ENCODE measurements at places on chromosomes 3 and 15.

DNA sequence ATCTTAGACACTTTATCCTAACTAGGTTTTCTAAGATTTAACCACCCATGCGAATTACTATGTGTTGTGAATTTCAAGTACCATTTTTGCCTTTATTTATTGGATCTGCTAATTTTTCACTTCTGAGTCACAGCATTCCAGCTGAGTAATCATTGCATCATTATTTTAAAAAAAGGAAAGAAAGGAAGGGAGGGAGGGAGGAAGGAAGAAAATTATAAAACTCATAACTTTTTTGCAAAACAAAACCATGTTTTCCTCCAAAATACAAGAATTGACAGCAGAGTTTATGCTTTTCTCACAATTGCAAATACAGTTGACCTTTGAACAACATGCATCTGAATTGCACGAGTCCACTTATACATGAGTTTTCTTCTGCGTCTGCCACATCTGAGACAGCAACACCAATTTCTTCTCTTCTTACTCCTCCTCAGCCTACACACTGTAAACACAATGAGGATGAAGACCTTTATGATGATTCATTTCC, 651.4 kb upstream of the NECTIN3 start:
- no peak for DNase-seq

DNA sequence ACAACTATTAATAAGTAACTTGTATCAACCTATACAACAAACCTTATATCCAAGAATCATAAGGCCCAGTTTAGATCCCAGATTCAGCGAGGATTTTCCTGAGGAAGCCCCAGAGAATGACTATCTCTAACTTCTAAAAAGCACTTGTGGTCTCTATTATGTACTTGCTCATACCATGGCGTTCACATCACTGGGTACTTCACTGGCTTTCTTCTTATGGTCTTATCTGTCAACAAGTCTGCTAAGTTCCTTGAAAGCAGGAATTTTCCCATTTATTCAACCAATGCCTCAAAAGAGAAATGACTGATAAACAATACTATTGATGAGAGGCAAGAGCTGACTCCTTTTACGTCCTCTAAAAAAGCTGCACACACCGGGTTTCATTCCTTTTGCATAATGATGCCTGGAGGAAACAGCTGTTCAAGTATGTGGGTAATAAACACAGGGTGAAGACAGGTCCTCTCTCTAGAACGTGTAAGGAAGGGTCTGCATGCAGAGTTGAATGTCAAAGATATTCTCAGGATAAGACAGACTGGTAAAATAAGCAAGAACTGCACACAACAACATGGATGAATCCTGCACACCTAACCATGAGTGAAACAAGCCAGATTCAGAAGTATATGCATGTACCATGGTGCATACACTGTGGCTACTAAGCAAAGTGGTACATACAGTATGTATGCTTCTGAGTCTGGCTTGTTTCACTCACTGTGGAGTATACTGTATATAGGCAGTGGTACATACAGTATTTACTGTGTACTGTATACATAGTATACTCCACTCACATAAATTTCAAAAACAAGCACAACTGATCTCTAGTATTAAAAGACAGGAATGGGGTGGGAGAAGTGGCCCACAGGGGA, 408.7 kb downstream of the SHQ1 start:
- no peak for DNase-seq

DNA sequence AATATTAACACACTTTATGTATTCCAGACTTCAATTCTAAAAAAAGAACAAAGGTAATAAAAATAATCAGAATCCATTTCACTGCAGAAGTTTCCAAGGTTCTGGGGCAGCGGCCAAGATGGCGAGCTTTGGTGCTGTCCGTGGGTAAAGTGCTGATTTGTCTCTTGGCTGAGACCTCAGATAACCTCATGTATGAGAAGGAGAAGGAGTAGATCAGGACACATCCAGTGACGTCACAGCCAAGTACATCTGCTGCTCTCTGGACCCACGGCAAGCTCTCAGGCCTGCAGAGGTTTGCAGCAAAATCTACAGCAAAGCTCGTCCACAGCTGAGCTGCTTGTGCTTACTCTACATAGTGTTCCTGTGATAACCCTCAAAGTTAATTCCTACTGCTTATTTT, 165.7 kb downstream of the MAGI1 start:
- no peak for DNase-seq

DNA sequence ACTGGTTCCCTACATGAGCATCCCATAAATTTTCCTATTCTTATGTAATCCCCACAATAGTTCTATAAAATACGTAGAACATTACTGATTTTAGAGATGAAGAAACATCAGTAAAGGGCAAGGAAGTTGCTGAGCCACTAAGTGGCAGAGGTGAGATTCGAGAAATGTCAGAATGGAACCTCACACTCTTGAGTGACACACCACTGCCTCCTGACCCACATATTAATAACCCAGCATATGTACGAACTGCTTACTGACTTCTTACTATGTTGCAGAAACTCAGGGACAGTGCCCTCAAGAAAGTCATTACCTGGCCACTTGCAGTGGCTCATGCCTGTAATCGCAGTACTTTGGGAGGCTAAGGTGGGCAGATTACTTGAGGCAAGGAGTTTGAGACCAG, 1022.4 kb downstream of the FHIT start:
- DNase-seq = no peak

- DNase-seq = no peak
Measured at GRCh38 chr3:49133226-49133951, 539 bp upstream of the LAMB2 start.

GRCh38 chr15:90876046-90876445, 7.7 kb downstream of the FURIN start:
- no peak for DNase-seq

DNA sequence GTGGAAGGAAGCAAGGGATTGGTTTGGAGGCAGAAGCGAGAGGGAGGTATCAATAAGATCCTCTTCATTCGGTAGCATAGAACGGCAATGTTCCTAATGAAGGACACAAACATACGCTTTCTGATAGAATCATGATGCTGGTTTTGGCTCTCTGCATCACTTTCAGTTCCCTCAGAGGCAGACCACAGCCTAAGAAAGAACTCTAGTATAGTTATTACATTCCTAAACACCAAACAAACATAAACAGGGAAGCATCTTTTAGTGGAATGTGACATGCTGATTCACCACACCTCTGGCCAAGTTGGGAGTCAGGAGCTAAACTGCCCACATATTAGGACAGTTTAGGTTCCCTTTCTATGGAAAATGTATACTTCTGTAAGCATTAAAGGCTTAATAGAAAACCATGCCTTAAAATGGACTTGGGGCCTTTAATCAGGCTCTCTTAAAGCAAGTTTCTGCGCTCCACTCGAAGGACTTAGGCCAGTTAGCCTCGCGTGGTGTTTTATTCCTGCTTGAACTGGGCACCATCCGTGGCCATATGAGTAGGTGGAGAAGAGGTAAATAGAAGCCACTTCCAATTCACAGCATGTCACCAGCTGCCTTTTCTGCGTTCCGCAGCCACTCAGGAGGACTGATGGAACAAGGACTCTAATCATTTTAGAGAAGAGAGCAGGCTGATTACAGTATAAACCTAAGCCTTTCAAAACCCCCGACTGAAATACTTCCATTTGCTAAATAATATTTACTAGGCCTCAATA, 53.7 kb downstream of the CD47 start:
- DNase-seq = peak; percentile 8

GRCh38 chr15:36757189-36757814, 177.9 kb downstream of the CDIN1 start:
- no peak for DNase-seq
